ENCODE measurements at places on chromosomes 6 and 20. TPM values are rescaled to one million over a fixed set of nuclear protein-coding genes. Genes with fewer than 3 reads are reported as not detected.

GRCh38 chr6:41560431-41561192 is 14.4 kb downstream of the FOXP4 start:
- peak; percentile 81 for DNase-seq

GRCh38 chr20:25257756-25258475 is 10.0 kb downstream of the PYGB start:
- DNase-seq: no peak

NDUFAF5 gene
- total RNA-seq: 49.4 TPM

DNA sequence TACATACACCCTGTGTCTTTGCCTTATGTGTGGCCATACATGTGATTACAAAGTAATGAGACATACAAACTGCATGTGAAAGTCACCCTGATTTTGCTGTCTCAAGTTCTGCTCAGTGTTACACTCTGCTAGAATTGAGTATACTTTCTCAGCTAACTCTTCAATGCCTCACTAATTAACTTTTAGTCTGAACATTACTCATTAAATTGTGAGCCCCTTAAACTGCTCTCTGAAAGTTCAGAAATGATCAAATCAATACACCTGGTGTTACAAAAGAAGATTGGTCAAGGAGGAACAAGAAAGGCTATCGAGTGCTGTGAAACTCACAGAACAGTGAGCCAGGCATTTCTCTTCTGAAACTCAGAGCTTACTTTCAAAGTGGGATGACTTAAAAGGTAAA is 71.3 kb downstream of the MKKS start:
- no peak for DNase-seq

DNA sequence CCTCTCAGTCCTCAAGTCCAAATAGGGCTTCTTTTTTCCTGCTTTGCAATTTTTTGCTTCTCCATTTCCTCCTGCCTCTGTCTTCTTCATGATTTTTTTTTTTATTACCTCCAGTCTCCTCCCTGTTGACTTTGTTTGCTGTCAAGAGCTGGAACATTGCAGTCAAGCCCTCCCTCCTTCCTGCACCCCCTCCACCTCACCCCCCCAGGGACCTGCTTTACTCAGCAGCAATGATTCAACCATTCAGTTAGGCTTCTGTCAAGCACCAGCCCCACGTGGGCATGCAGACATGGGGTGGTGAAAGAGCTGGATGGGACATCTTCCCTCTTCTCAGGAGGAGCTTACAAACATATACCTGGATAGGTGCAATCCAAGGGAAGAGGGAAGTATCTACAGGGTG is 142.4 kb downstream of the LRFN2 start:
- DNase-seq: no peak

GRCh38 chr20:49469060-49469459 is 13.4 kb downstream of the KCNB1 start:
- DNase-seq: no peak

SNX5 gene
- 73.3 TPM for total RNA-seq

ZBTB12 gene
- total RNA-seq: 1.6 TPM

- no peak for DNase-seq
Observed at GRCh38 chr6:100121854-100122609, 128.0 kb upstream of the MCHR2 start.

- DNase-seq: no peak
Observed at GRCh38 chr6:72716916-72717315, 95.1 kb downstream of the KCNQ5 start.

DNA sequence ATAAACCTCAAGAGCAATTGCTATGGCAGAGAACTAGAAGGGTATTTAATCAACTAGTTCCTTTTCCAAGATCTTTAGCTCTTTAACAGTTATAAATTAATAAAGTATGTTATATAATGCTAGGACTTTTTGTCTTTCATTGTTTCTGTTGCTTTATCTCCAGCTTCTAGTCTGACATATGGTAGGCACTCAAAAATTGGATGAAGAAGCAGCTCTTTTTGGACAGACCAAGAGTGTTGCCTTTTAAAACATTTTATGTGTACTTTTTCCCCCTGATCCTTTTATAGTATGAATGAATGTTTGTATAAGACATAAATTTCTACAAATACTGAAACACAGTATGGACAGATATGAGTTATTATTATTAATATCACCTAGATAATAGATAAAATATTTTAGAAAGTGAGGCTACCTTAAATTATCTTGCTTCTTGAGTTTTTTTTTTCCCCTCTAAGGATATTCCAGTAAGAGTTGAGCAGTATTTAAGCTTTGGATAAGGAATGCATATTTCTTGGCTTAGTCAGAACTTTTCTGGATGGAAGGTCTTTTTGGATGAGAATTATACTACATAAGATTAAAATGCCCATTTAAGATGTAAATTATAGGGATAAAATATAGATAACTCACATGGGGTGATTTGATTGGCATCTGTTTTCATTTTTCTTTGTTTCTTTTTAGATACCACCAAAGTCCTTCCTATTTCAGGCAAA is 16.6 kb downstream of the LAMA2 start:
- no peak for DNase-seq

GRCh38 chr20:59149678-59150504 is 13.7 kb upstream of the ZNF831 start:
- DNase-seq: peak; percentile 27

DNA sequence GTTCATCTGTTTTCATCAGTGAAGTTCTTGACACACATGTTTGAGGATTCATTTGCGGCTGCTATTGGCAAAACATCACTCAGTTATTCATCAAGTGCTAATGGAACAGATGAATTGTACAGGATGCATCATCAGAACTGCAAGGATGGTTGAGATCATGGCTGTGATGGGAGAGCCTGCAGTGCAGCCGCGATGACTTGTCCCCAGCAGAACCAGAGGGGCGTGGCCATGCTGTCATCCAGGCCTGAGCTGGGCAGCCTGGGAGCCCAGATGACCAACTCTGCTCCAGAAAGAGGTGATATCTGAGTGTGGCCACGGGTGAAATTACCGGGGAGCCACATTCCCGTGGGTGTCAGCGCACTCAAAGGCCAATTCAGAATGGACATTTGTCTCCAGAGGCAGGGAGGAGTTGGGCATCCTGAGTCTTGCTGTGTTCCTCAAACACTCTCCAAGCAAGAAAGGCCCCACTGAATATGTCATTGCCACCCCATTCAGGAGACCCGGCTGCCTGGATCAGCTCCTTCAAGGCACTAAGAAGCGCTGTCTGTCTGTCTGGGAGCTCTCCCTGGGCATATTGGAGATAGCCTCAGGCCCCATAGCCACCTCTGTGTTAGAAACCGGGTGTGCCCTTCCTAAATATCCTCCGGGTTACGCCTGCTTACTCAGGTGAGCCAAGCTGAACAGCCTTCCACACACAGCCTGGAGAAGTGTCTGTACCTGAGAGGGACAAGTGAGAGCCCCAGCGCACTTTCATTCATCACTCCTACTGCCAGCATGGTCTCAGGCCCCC is 66.7 kb downstream of the SYNDIG1 start:
- DNase-seq: no peak

GRCh38 chr6:2632368-2632767 is 118.4 kb downstream of the MYLK4 start:
- no peak for DNase-seq

- DNase-seq: no peak
Observed at GRCh38 chr6:38502423-38502822, 137.3 kb downstream of the BTBD9 start.

RBPJL gene
- not detected for total RNA-seq

DNA sequence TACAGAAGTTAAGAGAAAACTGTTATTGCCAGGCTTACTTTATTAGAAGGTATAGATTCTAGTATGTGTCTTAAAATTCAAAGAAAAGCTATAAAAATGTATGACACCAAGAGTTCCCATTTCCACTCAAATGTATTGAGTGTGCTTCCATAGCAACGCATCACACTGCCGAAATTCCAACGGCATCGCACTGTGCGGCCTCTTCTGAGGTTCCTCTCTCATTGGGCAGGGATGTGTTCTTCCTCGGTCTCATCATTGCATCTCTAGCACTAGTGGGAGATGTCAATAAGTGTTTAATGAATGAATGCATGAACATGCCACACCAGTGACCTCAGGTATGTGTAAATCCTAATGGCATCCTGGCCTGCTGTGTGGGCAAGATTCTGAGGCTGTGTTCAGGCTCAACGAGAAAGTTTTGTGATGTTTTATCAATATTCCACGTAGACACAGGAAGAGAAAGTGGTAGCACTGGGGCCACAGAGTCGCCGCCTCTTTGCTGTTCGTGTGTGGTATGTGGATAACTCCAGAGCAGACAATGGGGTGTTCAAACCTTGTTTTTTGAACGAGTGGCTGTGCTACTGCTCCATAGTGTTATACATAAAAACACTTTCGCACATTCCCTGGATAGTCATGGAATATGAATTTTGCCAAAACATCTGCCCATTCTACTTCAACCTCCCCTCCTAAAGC is 171.6 kb downstream of the ADGB start:
- no peak for DNase-seq

DNA sequence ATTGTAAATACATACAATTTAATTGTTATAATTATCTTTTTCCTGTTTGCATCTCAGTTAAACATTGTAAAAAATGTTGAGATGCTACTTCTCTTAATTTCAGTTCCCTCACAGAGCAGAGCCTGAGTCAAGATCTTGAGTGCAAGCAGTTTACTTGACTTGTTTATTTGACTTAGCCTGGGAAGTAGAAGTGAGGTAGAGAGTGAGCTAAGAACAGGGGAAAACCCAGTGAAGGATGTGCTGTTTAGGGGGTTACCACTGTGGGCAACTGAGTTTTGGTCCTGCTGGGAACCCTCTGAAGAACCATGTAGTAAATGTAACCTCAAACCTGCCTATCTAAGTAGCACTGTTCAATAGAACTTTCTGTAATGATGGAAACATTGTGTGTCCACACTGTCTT is 495.2 kb upstream of the FLRT3 start:
- DNase-seq: no peak
